NCI-H146 (cell line): ENCODE measurements at places on chromosomes 1 and 21.

DNA sequence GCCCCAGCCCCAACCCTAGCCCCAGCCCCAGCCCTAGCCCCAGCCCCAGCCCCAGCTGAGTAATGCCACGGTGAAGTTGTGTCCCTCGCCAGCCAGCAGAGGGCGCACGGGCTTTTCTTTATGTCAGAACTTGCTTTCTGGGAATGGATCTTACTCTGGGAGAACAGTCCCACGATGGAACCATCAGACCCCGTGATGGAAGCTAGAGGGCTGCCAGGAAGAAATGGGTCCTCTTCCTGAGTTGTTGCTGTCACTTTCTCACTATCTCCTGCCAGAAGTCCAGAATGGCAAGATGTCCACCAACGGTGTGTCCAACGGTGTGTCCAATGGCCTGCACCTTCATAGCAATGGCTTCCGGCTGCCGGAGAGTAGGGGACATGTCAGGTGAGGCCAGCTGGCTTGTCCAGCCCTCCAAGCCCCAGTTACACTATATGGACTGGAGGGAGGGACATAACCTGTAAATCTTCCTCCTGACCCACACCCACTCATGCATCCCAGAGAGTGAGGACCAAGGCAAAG lies 25.1 kb upstream of the TMEM222 start:
- DNase-seq, result peak; percentile 15

- DNase-seq, result no peak
These were observed 179.2 kb downstream of the PATJ start for GRCh38 chr1:61921435-61921834.

DNA sequence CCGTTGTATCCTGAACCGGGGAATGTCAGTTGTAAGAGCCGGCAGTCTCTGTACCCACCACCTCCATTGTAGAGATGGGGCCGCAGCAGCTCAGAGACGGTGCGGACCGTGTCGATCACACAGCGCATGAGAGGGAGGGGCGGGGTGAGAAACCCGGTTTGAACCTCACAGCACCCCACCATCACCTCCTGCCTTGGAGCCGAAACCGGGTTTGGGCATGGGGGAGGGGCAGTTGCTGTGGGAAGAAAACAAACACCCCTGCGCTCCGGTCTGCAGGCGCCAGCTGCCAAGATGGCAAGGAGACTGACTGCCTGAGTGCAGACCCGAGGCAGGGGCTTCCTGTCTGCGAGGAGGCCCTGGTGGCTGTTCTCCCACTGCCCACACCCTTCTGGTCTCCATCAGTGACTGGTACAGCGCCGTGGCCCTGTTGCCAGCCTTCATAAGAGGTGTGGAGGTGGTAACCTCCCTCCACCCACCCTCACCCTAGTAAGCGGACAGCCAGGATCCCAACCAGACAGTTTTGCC lies 69.2 kb upstream of the SSBP3 start:
- DNase-seq, result no peak

DNA sequence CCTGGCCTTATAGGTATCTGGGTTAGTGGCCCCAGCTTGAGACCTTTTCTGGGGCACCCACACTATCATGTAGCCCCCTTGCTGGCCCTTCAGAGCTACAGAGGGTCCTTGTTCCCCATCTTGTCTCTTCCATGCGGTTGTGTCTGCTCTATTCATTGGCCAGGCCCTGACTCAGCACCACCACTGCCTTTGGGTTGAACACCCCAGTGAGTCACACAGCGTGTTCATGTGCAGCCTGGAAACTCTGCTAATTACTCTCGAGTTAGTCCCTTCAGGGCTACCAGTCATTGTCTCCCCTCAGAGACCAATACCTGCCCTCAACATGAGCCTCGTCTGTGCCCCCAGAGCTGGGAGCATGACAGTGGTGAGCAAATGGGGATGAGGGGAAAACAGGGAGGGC lies 28.2 kb upstream of the IKBKE start:
- DNase-seq, result no peak

DNA sequence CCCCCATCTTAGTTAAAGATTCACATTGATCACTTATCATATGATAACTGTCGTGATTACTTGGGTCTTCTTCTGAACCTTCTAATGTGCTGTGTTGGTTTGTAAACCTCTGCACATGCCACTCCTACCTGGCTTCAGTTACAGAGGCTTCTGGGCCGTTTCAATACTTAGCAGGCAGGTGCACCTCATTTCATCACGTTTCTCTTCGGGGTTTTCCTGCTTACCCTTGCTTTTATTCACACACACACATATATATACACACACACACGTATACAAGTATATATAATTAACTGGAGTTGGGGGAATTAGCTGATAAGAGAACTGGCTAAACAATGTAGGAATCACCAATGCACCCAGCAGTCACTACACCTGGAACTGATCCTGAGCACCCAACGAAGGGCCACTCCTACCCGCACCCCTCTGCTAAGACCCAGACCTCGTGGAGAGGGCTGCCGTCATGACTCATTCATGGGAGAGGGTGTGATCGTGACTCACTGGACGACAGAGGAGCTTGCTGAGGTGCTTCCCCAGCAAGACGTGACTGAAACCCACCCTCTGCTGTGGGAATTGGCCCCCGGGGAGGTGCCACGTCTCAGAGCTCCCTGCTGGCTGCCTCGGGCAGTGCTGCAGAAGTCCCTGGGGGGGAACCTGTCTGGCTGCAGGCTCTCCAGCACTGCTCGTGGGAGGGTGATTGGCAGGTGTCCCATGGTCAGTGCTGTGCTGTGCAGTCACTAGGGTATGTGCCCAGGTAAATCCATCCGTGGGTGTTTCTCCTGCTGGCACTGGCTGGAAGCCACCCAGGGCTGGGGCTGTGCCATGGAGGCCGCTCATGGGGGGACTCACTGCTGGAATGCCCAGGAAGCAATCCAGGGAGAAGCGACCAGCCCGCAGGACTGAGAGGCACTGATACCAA lies 166.6 kb downstream of the DYRK1A start:
- DNase-seq, result peak; percentile 39

GRCh38 chr1:18253093-18253492 lies 145.5 kb downstream of the IGSF21 start:
- no peak for DNase-seq

- DNase-seq, result peak; percentile 40
These were observed 18.0 kb downstream of the UBE2T start for GRCh38 chr1:202323731-202324130.
